Fibroblast of the aortic adventitia (primary cell): ENCODE measurements at places on chromosomes 7 and 10.

DNA sequence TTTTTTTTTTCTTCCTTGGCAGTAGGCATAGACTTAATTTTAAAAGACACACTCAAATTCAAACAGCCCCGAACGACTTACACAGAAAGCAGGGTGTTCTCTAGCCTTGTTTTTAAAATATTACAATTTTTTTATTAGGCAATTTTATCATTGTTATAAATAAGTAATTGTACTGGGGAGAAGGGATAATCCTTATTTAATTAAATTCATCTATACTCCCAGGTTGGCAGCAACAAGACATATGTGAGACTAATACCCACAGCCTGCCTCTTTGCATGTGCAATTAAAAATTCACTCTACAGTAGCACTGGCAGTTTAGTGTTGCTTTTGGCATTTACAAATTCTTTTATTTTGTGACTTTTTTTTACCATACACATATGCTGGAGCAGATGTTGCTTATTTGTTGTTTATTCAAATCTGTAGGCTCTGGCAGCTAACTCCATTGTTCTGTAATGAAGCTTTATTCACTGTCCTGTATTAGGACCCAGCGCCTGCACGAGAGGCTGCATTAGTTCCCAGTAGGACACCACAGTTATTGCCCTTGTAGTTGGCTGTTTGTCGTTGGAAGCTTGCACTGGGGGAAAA is 84.9 kb upstream of the PPP1R17 start:
- DNase-seq = no peak

- DNase-seq = peak; percentile 23
Observed at GRCh38 chr10:74186678-74187077, 35.7 kb downstream of the ADK start.

- no peak for DNase-seq
Observed at GRCh38 chr7:70700941-70701425, 431.0 kb upstream of the GALNT17 start.

- no peak for DNase-seq
Observed at GRCh38 chr10:124066126-124066700, 27.2 kb downstream of the CHST15 start.

GRCh38 chr10:11154333-11154732 is 136.7 kb downstream of the CELF2 start:
- no peak for DNase-seq

DNA sequence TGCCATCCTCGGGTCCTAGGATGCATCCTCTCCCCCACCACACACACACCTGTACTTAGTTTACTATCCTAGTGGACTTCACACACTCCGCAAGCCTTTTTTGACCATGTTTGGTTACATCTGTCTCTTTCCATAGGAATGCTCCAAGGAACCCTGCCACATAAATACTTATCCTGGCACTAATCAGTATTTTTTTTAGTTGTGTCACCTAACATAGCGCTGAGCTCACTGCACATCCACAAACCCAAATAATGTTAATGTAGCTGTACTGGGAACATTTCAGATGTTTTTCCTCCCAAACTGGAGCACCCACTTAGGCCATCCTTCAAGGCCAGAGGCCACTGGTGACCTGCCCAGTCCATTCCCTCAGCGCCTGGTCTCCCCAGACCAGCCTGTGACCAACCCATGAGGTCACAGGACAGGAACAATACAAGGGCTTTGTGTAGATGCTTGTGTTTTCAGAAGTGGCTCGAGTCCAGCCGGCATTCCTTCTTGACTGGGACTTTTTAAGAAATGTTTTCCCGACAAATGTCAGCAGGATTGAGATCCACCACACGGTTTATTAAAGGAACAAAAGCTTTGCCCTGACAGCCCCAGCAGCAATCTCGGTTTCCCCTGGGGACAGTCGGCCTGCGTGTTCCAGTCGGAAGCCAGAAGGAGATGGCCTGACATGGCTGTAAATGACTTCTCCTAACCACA is 181.4 kb downstream of the JCAD start:
- no peak for DNase-seq

DNA sequence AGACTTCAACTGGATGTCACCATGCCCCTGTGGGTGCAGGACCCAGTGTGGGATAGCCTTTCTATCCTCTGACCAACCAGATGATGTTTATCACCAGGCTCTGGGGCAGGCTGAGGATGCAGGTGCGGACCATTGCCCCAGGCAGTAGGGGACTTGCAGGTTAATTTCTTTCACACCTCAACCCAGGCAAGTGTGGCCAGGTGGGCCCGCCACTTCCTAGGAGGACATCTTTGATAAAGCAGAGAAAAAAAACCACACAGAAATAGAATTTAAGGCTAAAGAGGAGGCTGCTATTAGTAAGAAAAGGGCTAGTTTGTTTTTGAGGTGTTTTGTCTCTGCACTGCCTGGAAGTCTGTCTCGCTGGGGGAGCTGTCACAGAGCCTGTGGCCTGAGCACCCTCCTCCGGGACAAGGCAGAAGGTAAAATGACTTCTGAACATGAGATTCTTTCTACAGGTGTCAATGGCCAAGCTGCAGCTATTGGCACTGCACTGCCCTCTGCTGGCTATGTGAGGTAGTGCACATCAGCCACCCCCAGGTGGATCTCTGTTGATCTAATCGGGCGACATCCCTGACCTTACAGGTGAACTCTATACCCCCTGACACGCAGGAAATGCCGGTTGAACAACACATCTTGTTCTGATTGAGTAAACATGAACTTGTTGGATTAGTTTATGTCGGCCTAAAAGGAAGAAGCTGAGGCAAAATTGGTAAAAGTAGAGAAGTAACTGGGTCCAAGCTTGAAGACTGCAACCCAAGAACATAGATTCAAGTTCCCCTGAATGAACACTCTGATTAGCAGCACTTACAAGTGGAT is 21.0 kb downstream of the UPP1 start:
- DNase-seq = peak; percentile 54
